Astrocyte of the spinal cord (primary cell): ENCODE measurements at places on chromosomes 1 and 21.

GRCh38 chr1:23098463-23099170 lies 70.0 kb downstream of the LUZP1 start:
- DNase-seq: peak; percentile 78

- peak; percentile 22 for DNase-seq
These were observed 220.8 kb downstream of the SLC35F3 start for GRCh38 chr1:234125283-234125682.

DNA sequence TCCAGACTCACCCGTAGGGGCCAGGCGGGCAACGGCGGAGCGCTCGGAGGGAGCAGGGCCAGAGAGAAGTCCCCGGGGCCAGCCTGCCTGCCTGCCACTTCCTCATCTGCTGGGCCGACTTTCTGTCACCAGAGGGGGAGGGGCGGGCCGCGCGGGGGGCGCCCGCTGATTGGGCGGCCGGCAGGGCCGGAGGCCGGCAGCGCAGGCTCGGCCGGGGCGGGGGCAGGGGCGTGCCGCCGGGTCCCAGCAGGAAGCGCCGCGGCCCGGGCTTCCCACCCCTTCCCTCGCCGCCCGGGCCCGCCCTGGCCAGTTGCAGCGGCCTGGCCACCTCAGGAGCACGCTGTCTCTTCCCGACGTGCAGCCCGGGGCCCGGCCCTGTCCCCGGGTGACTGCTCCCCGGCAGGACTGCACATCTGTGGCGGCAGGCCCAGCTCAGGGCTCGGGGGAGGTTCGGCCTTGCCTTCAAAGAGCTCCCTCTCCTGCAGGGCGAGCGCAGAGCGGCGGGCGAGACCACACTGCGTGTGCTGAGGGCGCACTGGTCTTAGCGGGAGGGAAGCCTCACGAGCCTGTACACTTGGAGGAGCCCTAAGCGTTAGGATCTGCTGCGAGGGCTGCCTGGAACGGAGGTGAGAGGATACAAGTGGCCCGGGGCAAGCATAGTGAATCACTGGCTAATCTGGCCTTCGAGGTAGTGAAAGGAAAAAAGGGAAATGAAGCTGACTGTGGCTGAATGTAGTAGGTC lies at the start of gene ELOVL1:
Gene ELOVL1, minus strand, starts transcription at position 108 of the 742 bp plus-strand sequence. CDS start 2,402 bp downstream, outside the sequence.
- peak; percentile 88 for DNase-seq

DNA sequence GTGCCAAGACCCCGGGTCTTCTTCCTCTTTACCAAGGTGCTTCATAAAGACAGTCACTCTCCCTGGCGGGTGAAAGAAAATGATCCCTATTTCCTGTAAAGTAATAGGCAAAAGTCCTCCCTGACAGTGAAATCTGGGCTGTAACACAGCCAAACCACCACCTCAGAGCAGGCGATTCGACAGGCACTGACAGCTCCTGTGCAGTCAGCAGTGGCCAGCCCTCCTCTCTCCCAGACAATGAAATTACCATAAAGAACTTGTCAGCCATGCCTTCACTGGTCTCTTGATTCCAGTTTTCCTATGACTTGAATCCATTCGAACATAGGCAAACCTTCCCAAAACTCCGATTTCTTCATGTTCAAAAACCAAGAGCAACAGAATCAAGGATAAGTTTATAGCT lies 492.2 kb upstream of the DAB1 start:
- no peak for DNase-seq

DNA sequence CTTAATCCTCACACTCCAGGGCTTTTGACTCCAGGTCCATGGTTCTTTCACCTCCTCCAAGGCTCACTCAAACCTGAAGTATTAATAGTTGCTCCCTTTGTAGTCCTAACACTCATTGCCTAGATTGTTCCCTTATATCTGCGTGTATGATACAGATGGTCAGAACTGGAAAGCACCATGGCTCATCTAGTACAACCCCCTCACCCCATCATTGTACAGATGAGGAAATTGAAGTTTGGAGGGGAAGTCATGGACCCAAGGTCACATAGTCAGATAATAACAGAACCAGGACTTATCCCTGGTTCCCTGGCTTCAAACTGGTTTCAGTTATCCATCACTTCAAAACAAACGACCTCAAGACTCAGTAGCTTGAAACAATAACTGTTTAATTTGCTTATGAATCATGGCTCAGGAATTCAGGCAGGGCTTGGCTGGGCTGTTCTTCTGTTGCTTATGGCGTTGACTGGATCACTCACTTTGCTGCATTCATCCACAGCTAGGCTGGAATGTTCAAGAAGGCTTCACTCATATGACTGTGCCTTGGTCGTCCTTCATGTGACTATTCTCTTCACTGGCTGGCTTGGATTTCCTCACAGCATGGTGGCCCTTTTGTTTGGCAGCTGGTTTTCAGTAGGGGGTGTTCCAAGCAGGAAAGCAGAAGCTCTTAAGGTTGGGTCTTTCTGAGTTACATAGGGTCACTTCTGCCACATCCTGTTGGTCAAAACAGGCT lies 5.0 kb downstream of the NOS1AP start:
- DNase-seq: no peak

- DNase-seq: no peak
These were observed 178.1 kb upstream of the NRIP1 start for GRCh38 chr21:15242906-15243305.
